ENCODE measurements at places on chromosomes 5 and 9.

DNA sequence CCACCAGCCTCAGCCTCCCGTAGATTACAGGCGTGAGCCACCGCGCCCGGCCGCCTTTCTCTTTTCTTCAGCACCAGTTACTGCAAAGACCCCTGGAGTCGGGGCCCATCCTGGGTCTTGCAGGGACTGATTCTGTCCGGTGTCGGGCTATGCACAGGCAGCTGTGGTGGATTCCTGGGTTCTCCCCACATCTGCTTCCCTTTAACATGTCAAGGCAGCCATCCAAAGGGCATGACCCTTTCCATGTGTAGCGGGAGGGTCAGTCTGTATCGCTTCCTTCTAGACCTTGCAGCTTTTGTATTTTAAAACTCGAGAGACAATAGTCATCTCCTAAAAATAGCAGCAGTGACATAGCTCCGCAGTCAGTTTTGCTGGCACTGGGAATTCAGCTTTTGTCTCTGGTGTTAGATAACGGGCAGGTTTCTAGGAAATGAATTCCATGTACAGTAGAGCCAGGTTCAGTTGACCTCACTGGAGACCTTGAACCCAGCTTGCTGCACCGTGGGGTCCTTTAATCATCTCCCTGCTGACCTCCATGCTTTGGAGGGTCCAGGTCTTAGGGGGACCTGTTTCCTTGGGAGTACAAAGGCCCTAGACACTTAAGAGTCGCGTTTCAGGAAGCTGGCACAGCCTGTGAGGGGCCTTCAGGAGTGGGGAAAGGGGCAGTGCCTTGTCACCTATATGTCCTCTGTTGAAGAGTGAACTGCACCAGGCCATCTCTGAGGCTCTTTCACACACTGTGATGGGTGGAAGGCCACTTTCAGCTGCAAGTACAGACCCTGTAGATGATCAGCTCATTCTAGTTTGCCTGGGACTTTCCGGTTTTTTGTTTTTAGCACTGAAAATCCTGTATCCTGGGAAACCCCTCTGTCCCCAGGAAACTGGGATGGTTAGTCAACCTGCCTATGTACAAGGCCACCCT, 13.8 kb downstream of the ANKRD33B start:
- DNase-seq: peak; percentile 15

- DNase-seq: no peak
Observed at GRCh38 chr5:149048811-149049210, 14.1 kb downstream of the SH3TC2 start.

GRCh38 chr9:70081120-70081495, 37.5 kb downstream of the MAMDC2 start:
- DNase-seq: peak; percentile 72

- no peak for DNase-seq
Observed at GRCh38 chr9:118108971-118109370, 404.8 kb downstream of the TLR4 start.
